ENCODE measurements at places on chromosomes 2 and 18.

DNA sequence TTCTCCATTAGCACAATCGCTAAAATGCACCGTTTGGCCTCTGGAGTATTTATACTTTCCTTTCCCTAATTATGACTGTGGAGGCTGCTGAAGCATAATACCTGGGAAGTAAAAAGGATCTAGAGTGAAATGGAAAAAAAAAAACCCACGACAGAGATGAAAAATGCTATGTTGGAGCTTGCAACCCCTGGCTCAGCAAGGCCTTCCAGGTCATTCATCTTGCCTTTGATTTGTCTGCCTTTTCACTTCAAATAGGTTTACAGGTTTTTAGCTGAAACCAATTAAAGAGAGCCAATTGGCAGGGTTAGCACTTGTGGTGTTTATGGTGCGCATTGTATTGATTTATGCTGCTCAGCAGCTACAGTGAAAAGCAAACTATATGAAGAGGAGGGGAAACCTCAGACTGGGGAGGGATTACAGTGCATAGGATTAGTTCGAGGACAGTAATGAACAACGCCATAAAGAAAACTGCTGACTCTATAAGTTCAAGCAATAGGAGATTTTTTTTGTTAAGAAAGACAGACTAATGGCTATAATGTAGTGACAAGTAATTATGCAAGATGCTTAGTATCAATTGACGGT lies 347.9 kb downstream of the MEIS1 start:
- DNase-seq: no peak
- H3K27me3 ChIP-seq: no peaks in the 10 kb centered on the region
- H3K4me3 ChIP-seq: no peak overlapping the region
- H3K27ac ChIP-seq: no peak overlapping the region
- no peaks in the 10 kb centered on the region for H3K36me3 ChIP-seq

DNA sequence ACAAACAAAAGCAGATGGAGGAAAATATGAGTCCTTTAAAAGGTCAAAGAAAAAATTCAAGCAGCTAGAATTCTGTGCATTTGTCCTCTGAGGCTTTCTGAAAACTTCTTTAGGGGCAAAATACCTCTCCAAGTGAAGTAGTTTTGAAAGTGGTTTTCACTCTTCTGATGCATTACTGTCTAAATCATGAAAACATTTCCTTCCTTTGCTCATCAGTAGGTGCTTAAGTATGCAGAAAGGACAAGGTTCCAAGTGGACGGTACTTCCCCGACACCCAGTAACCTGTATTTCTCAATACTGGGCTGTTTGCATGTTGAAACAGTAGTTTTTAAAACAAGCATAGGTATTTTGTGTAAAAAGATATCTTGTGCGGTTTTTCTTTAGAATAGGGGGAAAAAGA lies 189.1 kb upstream of the ERBB4 start:
- no peak overlapping the region for H3K4me3 ChIP-seq
- H3K36me3 ChIP-seq: no peaks in the 10 kb centered on the region
- no peaks in the 10 kb centered on the region for H3K27me3 ChIP-seq
- no peaks in the 10 kb centered on the region for H3K4me1 ChIP-seq

- H3K27me3 ChIP-seq: peaks cover 2% of the 10 kb centered on the region
- no peak overlapping the region for H3K27ac ChIP-seq
- no peak for DNase-seq
- H3K4me3 ChIP-seq: no peak overlapping the region
- H3K4me1 ChIP-seq: peaks cover 2% of the 10 kb centered on the region
These were observed 55.3 kb upstream of the LGALSL start for GRCh38 chr2:64398516-64399129.

DNA sequence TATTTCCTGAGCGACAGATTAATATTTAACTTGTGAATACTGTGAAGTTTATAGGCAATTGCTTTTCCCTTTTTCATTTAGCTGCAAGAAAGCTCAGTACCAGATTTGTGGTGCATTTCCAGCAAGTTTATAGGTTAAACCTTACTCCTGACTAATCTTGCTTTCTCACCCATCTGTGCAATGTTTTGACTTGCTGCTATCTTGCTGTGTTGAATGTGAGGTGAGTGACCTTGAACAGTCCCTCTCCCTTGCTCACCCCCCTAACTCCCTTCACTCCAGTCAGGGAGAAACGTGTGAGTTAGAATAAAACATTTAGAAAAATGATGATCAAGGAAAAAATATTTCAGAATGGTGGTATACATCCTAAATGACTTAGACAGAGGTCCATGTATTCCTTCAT lies 39.8 kb upstream of the PARD3B start:
- H3K27ac ChIP-seq: no peak overlapping the region
- H3K4me1 ChIP-seq: no peaks in the 10 kb centered on the region
- no peaks in the 10 kb centered on the region for H3K36me3 ChIP-seq
- no peak for DNase-seq
- H3K4me3 ChIP-seq: no peak overlapping the region
- no peaks in the 10 kb centered on the region for H3K27me3 ChIP-seq
